Hematopoietic multipotent progenitor cell treated with erythropoietin and hydrocortisone succinate and interleukin-3 and kit ligand, for 6 days (in vitro differentiated cells): ENCODE measurements at places on chromosomes 1 and 21.

- DNase-seq: no peak
Observed at GRCh38 chr1:222976453-222976852, 161.6 kb downstream of the DISP1 start.

DNA sequence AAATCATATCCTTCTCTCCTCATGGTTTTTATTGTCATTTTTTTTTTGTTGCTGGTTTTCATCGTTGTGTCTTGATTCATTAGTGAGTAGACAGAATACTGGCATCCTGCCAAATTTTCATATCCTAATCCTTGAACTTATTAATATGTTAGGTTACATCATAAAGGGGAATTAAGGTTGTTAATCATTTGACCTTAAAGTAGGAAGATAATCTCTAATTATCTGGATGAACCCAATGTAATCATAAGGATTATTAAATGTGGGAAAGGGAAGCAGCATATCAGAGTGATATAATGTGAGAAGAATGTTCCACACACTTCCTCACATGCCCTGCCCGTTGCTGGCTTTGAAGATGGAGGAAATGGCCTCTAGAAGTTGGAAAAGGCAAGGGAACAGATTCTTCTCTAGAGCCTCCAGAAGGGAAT is 299.7 kb downstream of the HMCN1 start:
- no peak for DNase-seq

DNA sequence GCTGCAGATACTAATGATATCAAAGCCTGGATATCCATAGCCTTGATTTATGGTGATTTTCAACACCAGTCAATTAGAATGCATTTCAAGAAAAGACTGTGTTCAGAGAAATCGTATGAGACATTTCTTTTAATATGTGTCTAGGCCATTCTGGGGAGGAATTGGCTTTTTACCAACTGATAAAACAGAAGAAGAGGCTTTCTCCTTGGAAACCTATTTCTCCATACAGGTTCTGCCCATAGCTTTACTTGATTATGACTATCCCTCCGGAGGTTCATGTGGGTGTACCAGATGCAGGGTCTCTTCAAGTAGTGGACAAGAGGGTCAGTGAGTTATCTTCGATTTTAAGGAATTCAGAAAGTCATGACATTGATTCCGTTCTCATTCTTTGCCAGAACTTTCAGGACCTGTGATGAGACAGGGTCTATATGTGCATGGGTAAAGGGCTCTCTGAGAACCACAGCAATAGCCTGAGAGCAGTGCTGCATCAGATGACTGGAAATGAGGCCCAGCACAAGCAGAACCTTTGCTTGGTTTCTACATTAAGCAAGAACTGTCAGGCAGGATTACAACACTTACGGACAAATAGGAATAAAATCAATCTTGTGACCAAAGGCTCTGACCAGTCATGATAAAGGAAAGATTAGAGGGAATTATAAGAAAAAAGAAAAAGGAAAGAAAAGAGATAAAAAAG is 263.7 kb upstream of the SGIP1 start:
- no peak for DNase-seq

- DNase-seq: no peak
Observed at GRCh38 chr1:208511242-208511860, 267.2 kb upstream of the PLXNA2 start.

- DNase-seq: no peak
Observed at GRCh38 chr1:157403608-157404007, 148.7 kb downstream of the FCRL5 start.

GRCh38 chr1:119635811-119636390 is 12.2 kb downstream of the ZNF697 start:
- no peak for DNase-seq

DNA sequence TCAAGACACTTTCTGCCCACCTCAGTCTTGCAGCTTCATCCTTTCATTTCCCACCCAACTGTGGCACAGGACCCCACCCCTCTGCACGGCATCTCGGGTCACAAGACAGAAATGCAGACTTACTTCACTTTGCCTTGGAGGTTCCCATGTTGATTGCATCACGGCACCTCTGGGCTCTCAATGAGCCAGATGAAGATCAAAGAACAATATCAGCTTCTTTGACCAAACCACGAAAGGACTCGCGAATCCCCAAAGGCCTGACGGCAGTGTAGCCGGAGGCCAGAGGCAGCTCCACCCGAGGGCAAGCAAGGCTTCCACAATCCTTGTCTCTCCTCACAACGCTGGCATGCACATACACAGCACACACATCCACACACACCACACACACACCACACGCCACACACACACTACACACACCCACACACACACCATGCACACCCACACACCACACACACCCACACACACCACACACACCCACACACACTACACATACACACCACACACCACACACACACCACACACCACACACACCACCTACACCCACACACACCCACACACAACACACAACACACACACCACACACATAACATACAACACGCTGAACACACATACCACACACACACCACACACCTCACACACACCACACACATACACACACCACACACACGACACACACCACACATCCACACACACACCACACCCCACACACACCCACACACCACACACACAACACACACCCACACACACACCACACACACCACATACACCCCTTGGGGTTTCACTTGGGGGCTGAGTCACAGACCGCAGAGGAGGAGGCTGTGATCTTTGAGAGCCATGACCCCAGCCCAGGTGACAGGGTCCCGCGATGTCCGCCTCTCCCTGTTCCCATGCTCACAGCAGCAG is 35.8 kb downstream of the UBASH3A start:
- DNase-seq: no peak
